GM04504 (cell line): ENCODE measurements at places on chromosomes 6 and 20.

GRCh38 chr6:143026696-143027449, 33.8 kb upstream of the AIG1 start:
- no peak for DNase-seq

- DNase-seq, result no peak
These were observed 6.0 kb downstream of the SRC start for GRCh38 chr20:37351689-37352607.

DNA sequence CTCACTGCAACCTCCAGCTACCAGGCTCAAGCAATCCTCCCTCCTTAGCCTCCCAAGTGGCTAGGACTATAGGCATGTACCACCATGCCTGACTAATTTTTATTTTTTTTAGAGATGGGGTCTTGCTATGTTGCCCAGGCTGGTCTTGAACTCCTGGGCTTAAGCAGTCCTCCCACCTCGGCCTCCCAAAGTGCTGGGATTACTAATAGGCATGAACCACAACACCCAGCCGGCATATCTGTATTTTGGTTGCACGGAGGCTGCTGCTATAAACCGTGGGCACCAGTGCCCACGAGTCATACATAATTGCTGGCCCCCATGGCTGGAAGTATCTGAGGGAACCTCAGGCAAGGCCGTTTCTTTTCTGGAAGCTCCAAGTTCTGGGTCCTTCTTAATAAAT, 18.3 kb upstream of the ADRM1 start:
- DNase-seq, result no peak

- DNase-seq, result peak; percentile 52
These were observed 27.4 kb downstream of the MGME1 start for GRCh38 chr20:17995967-17996819.

GRCh38 chr6:45323656-45324224, 4.4 kb upstream of the RUNX2 start:
- no peak for DNase-seq

DNA sequence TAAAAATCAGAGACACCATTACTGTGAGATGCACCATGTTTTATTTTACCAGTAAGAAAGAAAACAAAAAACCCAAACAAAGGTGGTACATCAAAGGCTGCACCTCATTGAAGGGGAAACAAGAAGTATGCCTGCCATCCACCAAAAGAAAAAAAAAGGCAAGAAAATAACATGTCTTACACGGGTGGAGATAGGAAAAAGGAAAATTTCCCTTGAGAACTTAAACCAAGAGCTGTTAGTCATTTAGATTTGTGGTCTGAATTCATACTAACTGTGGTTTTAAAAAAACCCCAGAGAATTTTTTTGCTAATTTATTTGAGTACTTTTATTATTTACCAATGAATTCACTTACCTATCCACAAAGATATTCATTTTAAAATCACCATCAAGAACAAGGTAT, 144.0 kb downstream of the LRRC1 start:
- no peak for DNase-seq

DNA sequence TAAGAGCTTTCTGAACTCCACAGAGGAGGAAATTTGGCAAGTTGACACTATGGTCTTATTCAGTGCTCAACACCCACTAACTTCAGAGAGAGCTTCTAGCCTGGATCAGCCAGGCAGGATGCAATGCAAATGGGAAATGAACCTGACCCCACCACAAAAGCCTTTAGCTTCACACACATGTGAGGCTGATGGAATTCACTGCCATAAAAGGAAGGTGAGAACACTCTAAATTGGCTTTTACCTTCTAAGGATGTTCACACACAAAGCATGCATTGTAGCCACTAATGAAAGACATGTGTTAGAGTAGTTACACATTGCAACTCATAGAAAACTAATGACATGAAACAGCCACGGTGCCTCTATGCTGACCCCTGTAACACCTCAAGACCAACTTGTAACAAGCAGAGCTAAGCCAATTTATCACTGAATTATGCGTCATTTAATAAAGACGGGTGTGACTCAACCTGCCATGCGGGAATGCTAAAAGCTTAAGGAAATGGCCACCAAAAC, 262.1 kb downstream of the HACE1 start:
- no peak for DNase-seq

GRCh38 chr6:129251669-129252376, 368.9 kb downstream of the LAMA2 start:
- peak; percentile 56 for DNase-seq

DNA sequence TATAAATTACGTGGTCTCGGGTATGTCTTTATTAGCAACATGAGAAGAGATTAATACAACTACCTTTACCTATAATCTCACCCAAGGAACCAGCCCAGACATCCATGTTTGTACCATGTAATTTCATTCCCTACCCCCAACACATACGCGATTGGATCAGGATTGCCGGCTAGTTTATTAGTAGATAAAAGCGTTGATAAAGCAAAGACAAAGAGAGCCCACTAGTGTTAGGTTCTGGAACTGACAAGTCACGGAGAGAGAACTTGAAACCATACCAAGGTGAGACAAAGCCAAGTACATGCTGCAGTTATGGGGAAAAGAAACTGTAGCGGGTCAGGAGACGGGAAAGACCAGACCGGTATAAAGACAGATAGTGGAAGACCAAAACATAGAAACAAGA, 37.4 kb upstream of the FAM135A start:
- DNase-seq, result no peak

GRCh38 chr20:62396367-62397239, 9.7 kb downstream of the RPS21 start:
- DNase-seq, result no peak

DNA sequence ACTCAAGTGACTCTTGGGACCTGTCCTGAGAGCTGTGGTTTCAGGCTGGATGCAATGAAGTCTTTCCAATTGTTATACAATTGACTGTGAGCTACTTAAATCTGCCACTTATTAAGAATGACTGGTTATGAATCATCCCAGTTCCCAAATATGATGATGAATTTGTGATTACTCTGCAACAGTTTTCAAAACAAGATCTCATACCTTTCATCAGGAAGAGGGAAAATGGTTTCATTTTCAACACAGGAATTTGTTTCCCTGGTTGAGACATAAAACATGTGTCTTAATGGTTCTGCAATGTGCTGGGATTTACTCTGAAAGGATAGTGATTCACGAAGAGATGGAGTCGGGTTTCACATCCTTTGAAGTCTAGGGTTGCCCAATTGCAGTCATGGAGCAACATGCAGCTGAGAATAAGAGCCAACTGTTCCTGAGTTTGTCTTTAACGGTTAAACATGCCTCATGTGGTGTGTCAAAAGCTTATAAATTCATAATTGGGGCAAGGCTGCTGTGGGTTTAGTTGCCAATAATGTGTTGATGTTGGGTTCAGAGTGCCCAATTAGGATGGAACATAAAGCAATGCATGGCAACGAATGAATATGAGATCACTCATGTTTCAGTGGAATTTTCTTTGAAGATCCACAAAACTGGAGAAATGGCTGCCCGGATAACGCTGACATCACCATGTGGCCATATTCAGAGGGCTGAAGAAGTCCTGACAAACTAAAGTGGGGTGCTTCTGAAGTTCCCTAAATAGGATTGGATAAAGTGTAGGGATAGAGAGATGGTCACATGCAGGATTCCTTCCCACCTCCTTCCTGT, 41.0 kb downstream of the CYP24A1 start:
- DNase-seq, result peak; percentile 96

GRCh38 chr6:7131390-7131789, 23.6 kb downstream of the RREB1 start:
- DNase-seq, result no peak

DNA sequence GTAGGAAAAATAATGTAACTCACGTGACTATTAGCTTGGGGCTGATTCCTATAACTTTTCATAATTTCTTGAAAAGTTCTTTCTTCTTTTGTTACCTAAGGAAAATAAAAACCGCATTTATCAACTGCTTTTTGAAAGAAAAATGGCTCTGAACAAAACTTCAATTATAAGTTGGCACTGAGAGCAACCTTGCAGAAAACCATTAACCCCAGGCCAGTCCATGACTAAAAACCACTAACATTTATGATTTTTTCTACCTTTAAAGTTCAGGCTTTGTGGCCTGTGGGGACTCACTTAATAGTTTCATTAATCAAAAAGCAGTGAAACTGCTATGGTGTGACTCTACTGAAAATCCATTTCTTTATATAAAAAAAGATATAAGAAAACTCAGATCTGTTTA, 69.1 kb upstream of the SAMHD1 start:
- DNase-seq, result no peak

GRCh38 chr6:170159022-170159965, 131.6 kb downstream of the DLL1 start:
- no peak for DNase-seq

- DNase-seq, result no peak
These were observed 8.3 kb upstream of the PCMTD2 start for GRCh38 chr20:64247307-64247618.

DNA sequence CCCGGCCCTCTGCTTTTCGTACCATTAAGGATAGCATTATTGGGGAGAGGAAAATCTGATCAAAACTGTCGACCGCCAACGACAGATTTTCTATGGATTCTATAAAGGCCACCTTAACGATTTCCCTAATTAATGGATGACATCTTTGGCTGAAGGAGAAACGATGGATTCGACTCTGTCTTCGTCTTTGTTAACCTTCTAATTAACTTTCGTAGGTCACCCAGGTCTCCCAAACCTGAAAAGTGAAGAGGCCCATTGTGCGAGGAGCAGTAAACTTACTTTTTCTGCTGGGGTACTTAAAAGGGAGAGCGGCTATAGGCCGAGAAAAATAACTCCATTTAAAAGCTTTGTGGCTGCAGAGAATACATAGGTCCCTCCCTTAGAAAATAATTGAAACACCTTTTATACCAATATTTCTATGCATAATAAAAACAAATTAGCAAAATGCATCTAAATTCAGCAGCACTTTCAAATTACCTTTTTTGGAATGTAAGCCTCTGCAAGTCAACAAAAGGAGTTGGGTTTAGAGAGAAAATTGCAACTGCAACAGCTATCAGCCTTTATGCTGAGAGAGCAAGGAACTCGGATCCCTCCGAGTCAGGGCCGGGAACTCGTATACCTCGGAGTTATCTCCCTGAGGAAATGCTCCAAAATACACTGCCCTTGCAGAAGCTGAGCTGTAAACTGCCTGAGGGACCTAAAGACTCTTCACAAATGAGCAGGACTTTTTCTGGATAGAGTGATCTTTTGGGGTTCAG, 31.4 kb upstream of the NR2E1 start:
- no peak for DNase-seq

DNA sequence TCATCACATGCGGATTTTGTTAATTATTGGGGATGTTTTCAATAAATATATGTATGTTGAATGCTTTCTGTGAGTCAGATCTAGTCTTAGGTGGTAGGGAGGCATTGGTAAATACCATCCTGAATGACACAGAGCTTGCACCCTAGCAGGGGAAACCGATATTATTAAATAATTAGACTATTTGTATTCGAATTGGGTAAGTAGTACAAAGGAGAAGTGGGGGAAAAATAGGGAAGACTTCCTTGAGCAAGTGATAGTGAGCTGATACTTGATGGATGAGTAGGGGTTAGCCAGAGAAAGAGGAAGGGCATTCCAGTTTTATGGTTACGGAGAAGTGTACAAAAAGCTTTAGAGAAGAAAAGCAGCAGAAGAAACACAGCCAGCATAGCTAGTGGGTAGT, 1.5 kb downstream of the RIOK1 start:
- no peak for DNase-seq

GRCh38 chr20:17967521-17968365, 851 bp downstream of the SNX5 start:
- no peak for DNase-seq

DNA sequence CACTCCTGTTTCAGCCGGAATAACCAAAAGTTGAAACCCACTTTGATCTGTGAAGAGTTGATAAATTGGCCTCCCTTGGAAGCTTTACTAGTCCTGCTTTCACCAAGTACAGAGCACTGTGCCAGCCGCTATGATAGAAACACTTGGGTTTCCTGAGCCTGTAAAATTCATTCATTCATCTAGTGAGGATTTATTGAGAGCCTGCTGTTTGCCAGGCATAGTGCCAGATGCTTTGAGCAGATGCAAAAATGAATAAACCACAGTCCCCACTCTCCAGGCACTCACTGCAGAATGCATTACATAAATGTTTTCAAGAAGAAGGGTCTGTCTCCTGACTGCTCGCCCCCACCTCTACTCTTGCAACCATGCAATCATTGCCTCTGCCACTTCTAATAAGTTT, 25.3 kb upstream of the TMEM217 start:
- peak; percentile 11 for DNase-seq
